Stimulated activated CD4-positive, alpha-beta T cell treated with anti-CD3 and anti-CD28 coated beads, Interleukin-4, amount 100 ng/mL, for 4 hours (primary cell): ENCODE measurements at places on chromosomes 4 and X.

DNA sequence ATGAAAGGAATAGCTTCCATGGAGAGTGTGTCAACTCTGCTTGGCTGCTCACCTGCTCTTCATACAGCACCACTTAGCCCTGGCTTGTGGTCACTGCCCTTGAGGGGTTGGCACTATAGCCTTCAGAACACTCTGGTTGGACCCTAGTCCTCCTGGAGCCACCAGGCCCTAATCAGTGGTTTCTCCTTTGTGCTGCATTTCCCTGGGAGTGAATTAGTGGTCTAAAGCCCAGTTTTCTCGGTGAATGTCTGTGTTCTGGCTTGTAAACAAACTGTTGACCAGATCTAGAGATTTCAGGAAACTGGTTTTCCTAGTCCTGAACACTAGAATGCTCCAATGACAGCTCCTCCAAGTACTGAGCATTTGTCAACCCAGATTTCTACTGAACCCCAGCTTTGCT lies 28.6 kb upstream of the TMEM154 start:
- no peak for DNase-seq

GRCh38 chrX:40922307-40922706 lies 162.9 kb upstream of the USP9X start:
- no peak for DNase-seq

- no peak for DNase-seq
These were observed 142.7 kb downstream of the TENM3 start for GRCh38 chr4:182385897-182386296.

DNA sequence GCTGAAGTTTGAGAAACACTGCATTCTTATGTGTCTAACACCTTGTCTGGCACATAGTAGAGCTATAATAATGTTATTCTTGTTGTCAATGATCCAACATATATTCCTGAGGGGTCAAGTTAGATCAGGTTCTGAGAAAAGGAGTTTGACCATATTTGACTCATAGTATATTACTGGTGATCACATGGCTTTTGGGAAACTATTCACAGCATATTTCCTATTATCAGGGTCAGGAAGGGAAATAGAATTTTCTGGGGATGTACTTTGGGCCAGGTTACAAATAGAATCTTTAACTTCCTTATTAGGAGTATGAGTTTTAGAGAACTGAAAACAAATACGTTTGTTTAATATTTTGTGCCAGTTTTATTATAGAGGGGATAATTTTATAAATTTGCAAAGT lies 11.6 kb downstream of the IL15 start:
- no peak for DNase-seq

DNA sequence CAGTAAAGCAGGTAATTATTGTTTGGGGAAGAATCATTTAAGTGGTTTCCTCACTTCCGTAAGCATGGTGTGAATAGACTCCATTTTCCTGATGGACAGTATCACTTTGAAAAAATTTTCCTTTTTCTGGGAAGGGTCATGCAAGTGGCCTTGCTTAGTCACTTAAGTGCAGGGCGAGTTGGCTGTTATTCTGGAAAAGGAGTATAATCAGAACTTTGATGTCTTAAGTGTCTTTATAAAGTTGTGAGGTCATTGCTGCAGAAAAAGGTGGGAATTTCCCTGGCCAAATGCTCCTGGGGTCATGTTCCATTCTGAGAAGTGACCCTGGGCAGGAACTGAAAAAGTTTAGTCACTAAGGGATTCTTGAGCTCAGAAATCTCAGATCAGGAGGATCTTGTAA lies 146.1 kb upstream of the OTUD4 start:
- DNase-seq, result no peak

GRCh38 chr4:22237155-22237751 lies 278.6 kb downstream of the ADGRA3 start:
- DNase-seq, result peak; percentile 40

DNA sequence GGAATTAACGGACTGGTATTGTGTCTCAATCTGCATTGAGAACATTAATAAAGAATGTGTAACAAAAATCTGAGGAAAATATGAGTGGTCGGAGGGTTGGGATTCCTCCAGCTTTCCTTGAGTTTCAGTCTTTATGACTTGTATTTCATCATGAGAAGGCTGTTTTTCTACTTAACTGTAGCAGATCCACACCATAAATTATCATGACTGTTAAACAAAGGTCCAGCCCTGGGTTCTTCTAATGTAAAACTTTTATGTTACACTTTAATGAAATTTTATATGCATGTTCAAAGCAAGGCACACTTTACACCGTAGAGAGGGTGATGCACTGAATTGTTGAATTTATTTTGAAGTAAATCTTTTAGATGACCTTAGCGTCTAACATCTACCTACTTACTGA lies 7.0 kb downstream of the AFF2 start:
- no peak for DNase-seq

- DNase-seq, result no peak
These were observed 92.6 kb downstream of the IL13RA2 start for GRCh38 chrX:114924856-114925255.

DNA sequence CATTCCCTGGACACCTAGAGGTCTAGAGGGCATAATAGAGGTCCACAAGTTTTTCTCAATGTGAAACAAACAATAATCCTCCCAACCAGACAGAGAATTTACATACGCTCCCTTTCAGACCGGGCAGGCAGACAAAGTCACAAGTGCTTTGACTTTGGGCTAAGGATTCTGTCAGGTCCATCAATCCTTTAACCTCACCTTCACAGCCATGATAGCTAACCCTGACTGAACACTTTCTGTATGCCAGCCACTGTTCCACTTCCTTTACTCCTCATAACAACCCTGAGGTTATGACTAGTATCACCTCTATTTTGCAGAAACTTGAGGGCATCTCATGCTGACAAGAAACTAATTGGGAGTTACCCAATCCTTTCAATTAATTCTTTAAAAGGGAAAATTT lies 118.8 kb upstream of the AFF2 start:
- DNase-seq, result no peak

- DNase-seq, result no peak
These were observed 15.4 kb upstream of the UGDH start for GRCh38 chr4:39542611-39543012.

DNA sequence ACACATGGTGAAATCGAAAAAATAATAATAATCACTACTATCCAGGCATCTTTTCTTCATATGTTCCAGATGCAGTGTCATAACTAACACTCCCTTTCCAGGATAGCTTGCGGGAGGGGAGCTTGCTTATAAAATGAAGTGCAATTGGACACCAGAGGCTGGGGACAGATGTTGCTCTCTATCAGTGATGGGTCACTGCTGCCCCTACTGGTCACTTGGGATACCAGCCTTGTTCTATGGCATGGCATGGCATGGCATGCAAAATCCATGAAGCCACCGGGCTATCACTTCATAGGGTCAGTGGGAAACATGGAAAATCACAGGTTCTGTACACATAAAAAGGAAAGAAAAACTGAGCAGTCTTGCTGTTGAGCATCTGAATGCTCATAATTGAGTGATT lies 168.1 kb downstream of the GLRA2 start:
- DNase-seq, result no peak

DNA sequence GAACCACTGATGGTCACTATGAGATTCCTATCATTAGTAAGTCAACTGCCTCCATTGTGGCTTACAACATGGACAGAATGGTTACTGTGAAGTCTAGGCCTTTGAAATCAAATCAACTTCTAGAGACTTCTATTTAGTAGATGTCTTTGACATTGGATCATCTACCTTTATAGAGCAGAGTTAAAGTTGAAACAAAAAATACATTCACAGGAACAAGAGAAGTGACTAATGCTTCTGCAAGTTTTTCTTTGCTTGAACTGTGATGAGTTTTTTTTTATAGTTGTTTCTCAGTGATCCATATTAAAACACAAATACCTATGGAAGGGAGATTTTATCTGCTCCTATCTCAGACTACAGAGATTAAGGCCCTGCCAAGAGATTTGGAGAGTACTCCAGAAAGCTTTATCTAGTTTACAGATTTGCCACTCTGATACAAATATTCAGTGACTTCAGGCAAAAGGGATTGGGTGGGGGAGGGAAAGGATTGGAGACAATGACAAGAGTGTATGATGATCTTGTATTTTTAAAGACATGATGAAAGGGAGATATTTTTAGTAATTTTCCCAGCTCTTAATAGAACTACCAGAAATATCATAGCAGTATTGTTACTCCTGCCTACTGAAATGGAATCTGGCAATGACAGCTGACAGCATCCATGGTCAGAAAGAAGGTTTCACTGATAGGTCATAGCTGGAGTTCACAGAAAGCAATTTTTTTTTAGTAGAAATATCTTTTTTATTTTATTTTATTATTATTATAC lies 16.0 kb upstream of the EPGN start:
- no peak for DNase-seq

DNA sequence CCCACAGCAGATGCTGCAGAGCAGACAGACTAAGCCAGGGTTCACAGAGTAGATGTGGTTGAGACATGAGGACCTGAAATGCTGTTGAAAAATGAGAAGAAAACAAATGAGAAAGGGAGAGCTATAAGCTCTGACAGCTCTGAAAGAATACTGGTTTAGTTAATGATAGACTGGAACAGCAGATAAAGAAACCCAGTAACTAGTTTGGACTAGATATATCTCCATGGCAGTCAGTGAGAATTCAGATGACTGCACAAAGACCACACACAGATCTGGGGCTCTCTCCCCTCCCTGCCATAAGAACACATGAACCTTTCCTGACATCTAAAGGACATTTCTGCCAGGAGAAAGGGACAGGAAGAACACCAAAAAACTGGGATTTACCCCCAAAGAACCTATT lies 8.2 kb downstream of the NAA11 start:
- no peak for DNase-seq

GRCh38 chr4:101269682-101270081 lies 77.6 kb downstream of the PPP3CA start:
- DNase-seq, result no peak

GRCh38 chrX:11406109-11406765 lies 113.0 kb downstream of the AMELX start:
- DNase-seq, result no peak

DNA sequence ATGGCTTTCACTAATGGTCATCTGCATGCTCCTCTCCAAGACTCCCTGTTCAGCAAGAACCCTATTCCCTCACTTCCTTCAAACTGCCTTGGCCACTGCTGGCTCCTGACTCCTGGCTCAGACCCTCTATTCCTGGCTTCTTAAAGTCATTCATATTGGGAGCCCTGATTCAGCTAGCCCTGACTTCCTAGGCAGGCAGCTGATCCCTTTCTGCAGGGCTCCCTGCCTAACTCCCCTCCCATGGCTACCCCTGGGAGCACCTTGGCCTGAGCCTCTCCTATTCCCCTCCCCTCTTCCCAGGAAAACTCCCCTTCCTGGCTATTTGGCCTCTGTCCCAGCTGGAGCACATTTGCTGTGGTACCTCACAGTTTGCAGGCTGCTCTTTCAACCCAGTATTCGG lies 154.9 kb upstream of the PJA1 start:
- DNase-seq, result no peak

GRCh38 chrX:151722241-151722846 lies 6.5 kb downstream of the FATE1 start:
- no peak for DNase-seq

- no peak for DNase-seq
These were observed 41.9 kb upstream of the FAM47B start for GRCh38 chrX:34900691-34901090.

DNA sequence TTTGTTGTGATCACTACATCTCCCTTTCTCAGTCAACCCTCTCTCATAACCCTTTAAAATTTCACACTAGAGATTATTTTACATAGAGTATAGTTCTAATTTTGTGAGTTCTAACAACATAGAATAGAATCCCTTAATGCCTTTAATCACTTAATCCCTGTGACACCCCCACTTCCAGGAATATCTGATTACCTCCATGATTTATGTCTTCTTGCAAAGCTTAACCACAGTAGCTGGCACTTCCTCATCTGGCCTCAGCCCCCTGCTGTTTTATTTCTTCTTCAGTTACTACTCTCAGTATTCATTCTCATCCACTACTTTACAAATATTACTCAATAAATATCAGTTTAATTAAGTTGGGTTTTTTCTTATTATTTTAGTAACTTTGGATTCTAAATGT lies 340.9 kb downstream of the CENPC start:
- DNase-seq, result no peak

GRCh38 chrX:150018931-150019361 lies 80.7 kb upstream of the EOLA2 start:
- DNase-seq, result no peak

GRCh38 chrX:120727452-120727851 lies 97.6 kb upstream of the C1GALT1C1 start:
- no peak for DNase-seq

DNA sequence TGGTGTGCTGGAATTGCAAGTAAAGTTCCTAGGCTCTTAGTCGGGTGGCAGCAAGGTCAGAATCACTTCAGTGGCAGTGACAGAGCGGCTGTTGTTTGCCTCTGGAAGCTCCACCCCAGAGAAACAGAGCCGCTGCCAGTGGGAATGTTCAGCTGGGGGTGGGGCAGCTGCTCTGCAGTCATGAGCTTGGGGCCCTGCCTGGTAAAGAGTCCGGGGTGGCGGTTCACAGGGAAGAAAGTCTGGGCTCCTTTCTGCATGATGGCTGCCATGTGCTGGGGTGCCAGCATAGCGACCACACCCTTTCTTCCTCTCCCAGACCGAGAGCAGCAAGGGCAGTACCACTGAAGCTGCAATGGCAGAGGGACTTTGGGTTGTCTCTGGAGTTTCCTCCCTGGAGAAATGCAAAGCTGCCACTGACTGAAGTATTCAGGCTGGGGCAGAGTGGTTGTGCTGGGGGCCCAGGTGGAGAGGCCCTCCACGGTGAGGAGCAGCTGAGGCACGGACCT lies 108.8 kb upstream of the CENPE start:
- DNase-seq, result no peak

GRCh38 chr4:89296896-89297295 lies 10.7 kb downstream of the GPRIN3 start:
- DNase-seq, result no peak

GRCh38 chr4:26899991-26900390 lies 39.4 kb downstream of the STIM2 start:
- no peak for DNase-seq

GRCh38 chr4:14562901-14563300 lies 439.4 kb upstream of the CPEB2 start:
- no peak for DNase-seq

DNA sequence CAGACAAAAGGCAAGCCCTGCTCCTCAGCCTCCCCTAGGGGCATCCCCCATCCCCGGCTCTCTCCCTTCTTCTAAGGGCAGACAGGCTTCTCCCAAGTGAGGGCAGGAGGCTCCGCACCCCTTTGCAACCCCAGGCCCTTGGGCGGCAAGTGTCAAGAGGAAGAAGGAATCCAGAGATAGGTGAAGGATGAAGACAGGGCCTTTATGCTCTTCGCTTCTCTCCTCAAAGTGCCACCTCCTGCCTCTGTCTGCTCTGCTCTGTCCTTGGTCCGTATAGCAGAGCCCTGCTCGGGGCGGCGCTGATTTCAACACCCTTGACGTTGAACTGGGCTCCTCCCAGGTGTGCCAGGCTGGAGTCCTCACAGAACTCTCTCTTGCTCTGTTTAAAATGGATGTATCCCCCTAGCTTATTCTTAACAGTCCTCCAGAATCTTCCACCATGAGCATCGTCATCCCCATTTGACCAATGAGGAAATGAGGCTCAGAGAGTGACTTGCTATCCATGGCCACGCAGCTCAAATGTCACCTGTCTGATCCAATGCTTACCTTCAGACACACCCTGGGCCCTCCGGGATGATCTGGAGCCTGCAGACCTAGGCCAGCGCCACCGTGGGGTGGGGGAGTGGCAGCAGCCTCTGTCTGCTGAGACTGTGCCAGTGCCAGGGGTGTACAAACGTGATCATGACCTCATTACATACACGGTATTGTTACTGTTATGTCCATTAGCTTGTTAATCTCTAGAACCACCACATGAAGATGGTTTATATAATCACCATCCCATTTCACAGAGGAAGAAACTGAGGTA lies 99.8 kb downstream of the PHKA2 start:
- DNase-seq, result no peak

GRCh38 chr4:80438016-80438415 lies 102.5 kb downstream of the CFAP299 start:
- DNase-seq, result no peak
